Lower lobe of right lung (tissue), 2 donors: ENCODE measurements at places on chromosomes 3 and 15. TPM values are rescaled to one million over a fixed set of nuclear protein-coding genes. Genes with fewer than 3 reads are reported as not detected.

Gene ZBTB47
- total RNA-seq = 20.0 TPM

Gene NTRK3
- 3.5 TPM for total RNA-seq

Gene TMEM207
- not detected for total RNA-seq

Gene RBSN
- 29.7 TPM for total RNA-seq

Gene C2CD4B
- 2.6 TPM for total RNA-seq

Gene CIAO2A
- 56.3 TPM for total RNA-seq

GRCh38 chr3:40701016-40701588, 176.3 kb downstream of the ZNF621 start:
- no peak for DNase-seq
- no peaks in the 10 kb centered on the region for H3K36me3 ChIP-seq
- no peaks in the 10 kb centered on the region for H3K27me3 ChIP-seq
- no peaks in the 10 kb centered on the region for H3K4me1 ChIP-seq

- H3K27me3 ChIP-seq = no peaks in the 10 kb centered on the region
- H3K4me3 ChIP-seq = no peak overlapping the region
- H3K27ac ChIP-seq = no peak overlapping the region
Observed at GRCh38 chr15:66876421-66876730, 174.3 kb downstream of the SMAD6 start.
